ENCODE measurements at places on chromosomes 6 and 20.

- DNase-seq, result no peak
These were observed 162.1 kb upstream of the RAB32 start for GRCh38 chr6:146381486-146381885.

GRCh38 chr6:143549949-143550268 lies 38.4 kb upstream of the FUCA2 start:
- DNase-seq, result no peak

- DNase-seq, result no peak
These were observed 3.9 kb upstream of the ZBTB9 start for GRCh38 chr6:33450434-33450833.

GRCh38 chr20:11332381-11332780 lies 585.3 kb upstream of the BTBD3 start:
- DNase-seq, result no peak

- DNase-seq, result no peak
These were observed 1.7 kb upstream of the MYLK2 start for GRCh38 chr20:31817461-31817860.

GRCh38 chr6:162056745-162057144 lies 670.8 kb downstream of the PRKN start:
- DNase-seq, result no peak

GRCh38 chr6:132713352-132714134 lies at the start of gene VNN1:
VNN1 (minus strand) TSS chr6:132714055; CDS start chr6:132714035, 20 bp downstream.
- no peak for DNase-seq

DNA sequence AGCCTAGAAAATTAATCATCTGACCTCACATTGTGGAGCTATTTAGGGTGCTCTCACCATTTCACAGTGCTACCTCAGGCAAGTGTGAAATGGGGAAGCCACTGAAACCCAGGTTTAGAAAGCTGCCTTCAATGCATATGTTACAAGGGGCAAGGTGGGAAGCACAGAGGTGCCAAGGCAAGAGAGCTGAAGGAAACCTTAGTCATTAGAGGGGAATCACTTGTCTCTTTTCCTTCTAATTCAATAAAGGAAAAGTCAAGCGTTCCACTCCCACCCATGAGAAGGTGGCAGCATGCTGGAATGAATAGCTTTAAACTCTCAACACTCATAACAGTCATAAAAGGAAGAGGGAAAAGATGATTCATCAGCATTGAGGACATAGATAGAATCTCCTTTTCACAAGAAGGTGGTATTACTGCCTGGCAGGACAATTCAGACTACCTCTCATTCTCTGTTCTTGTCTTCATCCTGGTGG lies 251.9 kb upstream of the IRAK1BP1 start:
- no peak for DNase-seq

GRCh38 chr6:79778816-79779215 lies 147.7 kb downstream of the SH3BGRL2 start:
- DNase-seq, result no peak

DNA sequence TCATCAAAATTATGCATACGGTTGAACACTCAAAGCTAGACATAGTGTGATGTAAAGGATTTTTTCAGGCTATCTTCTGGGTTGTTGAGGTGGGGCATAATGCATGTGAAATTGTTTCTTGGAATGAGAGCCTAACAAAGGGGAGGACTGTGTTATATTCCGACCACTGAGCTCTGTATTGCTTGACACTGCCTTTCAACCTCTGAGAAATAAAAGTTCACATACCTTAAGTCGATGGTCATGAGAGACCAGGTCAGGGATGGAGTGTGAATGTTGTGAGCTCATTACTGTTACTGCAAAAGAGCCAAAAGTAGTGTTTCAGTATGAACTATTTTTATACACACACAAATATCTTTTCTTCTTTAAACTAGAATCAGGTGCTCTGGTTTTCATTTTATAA lies 5.0 kb downstream of the PFDN4 start:
- no peak for DNase-seq

GRCh38 chr6:56526860-56527544 lies 115.7 kb downstream of the DST start:
- DNase-seq, result no peak

DNA sequence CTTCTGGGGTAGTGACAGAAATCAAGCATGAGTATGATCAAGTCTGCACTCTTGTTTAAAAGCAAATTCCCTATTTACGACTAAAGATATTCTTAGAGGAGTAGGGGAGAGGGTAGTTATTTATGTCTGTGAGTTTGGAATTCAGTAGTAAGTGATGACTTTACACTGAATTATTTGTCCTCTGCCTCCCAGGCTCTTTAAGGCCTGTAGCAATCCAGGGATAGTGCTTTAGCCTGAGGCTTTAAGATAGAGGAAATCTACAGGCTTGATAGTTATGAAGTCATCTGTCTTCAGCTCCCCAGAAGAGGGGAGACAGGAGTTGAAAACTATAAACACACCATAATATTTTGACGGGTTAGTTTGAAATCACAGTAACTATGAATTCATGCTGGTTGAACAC lies 664.5 kb downstream of the EPM2A start:
- DNase-seq, result no peak

DNA sequence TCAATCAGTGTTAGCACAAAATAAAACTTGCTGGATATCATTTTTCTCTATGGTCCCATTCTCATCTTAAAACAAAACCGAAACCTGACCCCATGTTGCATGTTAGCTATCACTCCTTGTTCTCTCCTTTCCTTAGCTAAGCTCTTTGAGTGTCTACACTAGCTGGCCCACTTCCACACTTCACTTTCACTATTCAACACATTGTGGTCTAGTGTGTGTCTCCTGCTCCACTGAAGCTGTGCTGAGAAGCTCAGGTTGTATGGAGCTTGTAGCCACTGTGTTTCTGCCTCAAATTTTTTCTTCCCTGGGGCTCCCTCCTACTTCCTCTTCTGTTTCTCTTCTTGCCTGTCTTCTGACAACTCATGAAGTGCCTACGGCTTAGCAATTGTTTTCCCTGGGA lies 223.0 kb downstream of the NKAIN2 start:
- DNase-seq, result no peak

GRCh38 chr6:117512987-117513573 lies 30.6 kb downstream of the DCBLD1 start:
- DNase-seq, result no peak

DNA sequence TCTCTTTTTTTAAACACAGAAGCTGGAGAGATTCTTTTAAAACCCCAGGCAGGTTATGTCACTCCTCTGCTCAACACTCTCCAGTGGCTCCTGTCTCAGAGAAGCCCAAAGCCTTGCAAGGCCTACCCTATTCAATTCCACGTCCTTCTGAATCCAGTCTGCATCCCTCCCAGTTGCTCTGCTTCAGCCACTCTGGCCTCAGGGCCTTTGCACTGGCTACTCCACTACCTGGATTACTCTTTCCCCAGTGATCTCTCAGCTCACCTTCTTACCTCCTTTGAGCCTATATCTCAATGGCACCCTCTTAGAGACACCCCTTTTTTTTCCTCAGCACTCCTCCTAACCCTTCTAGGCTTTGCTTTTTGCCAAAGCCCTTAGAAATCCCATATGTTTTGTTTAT lies 185.8 kb downstream of the CLIC5 start:
- no peak for DNase-seq

DNA sequence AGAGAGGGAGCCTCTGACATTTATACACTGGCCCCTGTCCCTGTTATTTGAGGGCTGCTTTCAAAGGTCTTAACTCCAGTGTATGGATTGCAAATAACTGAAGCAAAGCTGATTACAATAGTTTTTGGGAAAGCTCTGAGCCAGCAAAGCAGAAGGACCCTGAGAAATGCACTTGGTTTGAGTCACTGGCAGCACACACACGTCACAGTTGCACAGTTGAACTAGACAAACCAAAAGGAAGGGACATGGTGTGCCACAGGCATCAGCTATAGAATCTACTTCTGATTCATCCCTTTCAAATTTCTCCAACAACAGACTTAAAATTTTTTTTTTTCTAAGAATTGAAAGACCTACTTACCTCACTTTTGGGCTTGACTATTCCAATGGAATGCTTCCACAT lies 56.4 kb downstream of the SNRNP48 start:
- no peak for DNase-seq

DNA sequence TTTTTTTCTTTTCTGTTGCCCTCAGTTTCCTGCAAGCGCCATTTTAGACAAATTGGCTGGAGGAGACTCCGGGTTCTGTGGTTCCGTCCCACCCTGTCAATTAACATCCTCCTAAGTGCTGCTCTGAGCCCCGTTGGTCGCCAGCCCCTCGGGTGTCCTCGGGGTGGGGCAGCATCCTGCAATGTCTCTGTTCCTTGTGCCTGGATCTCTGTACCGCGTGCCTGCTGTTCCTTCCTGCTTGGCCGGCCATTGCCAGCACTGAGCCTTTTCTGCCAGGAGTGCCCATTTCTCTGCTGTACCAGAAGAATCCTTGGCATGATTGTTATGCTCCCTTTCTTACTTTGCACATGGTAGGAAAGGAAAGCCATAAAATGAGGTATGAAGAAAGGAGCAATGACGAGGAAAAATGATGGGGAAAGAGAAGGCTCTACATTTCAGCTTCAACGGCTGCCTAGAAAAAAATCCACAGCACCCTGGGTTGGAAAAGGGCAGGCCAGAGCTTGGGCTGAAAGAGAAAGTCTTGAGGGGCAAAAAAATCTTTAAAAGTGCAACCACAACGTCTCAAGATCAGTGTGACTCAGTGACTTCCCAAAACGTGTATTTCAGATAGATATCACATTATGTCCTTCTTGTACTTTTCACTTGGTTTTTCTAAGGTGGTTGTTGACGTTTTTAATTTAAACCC lies 256.7 kb downstream of the CLIC5 start:
- DNase-seq, result no peak

DNA sequence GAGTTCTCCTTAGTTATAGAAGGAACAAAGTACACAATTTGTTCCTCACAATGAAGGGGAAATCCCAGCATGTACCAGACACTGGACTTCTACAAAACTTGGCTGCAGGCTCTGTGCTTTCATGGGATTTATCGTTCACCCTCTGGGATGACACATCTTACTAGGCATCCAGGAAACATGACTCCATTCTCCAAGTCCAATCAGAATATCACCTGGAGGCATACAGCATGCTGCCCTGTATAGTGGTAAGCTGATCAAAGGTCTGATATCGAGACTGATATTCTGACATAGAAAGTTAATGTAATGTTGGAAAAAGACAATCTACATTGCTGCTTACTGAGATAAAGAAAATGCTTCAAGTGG lies 6.7 kb downstream of the RWDD2A start:
- DNase-seq, result no peak

- DNase-seq, result no peak
These were observed 85.1 kb upstream of the PTPN1 start for GRCh38 chr20:50425076-50425475.

DNA sequence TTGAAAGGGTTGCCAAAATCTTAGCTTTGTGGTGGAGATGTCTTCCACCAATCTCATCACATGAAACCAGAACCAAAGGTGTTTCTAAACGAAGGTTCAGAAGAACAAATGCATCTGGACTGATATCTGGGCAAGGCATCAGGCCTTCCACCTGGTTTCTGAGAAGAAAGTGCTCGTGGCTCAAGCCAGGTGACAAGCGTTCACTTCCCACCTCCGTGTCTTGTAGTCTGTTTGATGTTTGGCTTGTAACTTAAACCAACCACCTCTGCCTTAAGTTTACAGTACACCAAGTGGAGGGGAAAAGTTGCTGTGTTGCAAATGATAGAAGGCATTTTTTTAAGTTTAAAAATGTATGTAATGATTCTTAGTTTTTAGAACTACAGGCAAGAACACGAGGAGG lies 66.9 kb upstream of the MAP3K7 start:
- no peak for DNase-seq

GRCh38 chr20:63071541-63072181 lies 64.9 kb upstream of the BHLHE23 start:
- no peak for DNase-seq

GRCh38 chr6:106520711-106521401 lies 108.4 kb downstream of the RTN4IP1 start:
- DNase-seq, result peak; percentile 60

DNA sequence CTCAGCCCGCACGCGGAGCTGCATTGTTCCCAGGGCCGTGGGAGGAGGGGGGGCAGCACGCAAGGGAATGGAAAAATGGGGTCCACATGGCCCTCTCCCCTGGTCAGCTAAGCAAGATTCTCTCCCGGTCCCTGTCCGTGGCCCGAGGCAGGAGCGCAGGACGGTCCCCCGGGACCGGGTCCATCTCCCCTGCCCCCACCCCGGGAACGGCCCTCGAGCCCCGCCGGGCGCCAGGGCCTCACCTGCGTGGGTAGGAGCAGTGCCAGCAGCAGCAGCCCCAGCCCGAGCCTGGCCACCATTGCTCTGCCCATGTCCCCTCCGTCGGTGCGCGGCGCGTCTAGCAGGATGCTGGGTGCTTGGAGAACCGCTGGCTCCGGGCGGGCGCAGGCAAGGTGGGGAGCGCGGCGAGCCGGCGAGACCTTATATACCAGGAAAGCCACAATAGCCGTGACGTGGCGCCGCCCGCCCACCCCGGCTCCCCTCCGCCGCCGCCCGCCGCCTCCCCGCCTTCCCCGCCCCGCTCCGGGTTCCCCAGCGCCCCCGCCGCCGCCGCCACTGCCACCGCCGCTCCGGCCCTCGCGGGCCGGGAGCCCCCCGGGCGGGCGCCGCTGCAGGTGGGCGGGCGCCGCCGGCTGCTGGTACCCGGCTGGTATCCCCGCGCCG lies at the start of gene CD24:
Gene CD24, minus strand, starts transcription at position 394 of the 663 bp plus-strand sequence. Its CDS starts 83 bp downstream, at position 311.
- DNase-seq, result no peak

- DNase-seq, result no peak
These were observed 329.1 kb downstream of the LAMA2 start for GRCh38 chr6:129212081-129212480.

DNA sequence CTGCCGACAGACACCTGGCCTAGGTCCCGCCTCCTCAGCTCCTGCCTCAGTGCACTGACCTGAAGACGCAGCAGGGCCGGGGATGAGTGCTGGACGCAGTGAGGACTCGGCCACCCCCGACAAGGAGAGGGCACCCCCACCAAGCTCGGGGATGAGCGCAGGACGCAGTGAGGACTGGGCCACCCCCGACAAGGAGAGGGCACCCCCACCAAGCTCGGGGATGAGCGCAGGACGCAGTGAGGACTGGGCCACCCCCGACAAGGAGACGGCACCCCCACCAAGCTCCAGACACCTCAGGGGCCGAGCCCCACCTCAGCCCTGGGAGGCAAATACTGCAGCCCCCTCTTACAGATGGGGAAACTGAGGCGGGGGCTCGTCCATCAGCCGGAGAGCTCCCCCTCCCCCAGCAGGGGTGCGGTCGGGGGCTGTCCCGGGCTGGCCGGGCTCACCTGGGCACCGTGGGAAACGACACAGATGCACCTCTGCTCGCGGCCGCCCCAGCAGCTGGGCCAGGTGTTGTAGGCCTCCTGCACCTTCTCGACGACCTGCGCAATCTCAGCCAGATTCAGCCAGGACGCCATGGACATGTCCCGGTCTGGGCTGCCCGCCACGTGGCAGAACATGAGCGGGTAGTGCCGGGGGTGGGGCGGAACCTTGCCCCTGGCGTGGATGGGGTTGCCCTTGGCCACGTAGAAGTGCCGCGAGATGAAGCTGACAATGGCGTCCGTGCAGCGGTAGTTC lies 7.5 kb downstream of the HELZ2 start:
- DNase-seq, result no peak

DNA sequence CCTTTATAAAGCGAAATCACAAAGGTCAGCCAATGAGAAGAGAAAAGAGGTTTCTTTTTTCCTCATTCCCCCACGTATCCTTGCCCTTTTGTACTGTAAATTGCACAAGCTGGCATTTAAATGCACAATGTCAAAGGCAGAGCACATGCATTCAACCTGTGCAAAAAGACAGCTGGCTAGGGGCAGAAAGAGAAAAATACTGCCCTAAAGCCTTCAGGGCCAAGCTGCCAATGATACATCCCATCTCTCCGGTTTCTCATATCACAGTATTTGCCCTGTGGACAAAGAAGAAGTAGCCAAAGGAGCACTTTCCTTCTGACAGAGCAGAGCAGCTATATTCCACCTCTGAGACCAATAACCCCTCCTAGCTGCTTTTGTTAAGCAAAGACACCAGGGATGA lies 219.2 kb downstream of the TRDN start:
- DNase-seq, result no peak

- no peak for DNase-seq
These were observed 128.2 kb downstream of the GPX5 start for GRCh38 chr6:28653876-28654275.

Measured in stimulated activated CD8-positive, alpha-beta memory T cell treated with anti-CD3 and anti-CD28 coated beads, Interleukin-4, amount 100 ng/mL, for 1 hour (primary cell).